ENCODE measurements at places on chromosomes 3 and 15. TPM values are rescaled to one million over a fixed set of nuclear protein-coding genes. Genes with fewer than 3 reads are reported as not detected.

UMPS gene
- 9.3 TPM for total RNA-seq

KBTBD8 gene
- 2.4 TPM for total RNA-seq

MESP2 gene
- not detected for total RNA-seq

KCNMB3 gene
- total RNA-seq = 1.4 TPM

DNA sequence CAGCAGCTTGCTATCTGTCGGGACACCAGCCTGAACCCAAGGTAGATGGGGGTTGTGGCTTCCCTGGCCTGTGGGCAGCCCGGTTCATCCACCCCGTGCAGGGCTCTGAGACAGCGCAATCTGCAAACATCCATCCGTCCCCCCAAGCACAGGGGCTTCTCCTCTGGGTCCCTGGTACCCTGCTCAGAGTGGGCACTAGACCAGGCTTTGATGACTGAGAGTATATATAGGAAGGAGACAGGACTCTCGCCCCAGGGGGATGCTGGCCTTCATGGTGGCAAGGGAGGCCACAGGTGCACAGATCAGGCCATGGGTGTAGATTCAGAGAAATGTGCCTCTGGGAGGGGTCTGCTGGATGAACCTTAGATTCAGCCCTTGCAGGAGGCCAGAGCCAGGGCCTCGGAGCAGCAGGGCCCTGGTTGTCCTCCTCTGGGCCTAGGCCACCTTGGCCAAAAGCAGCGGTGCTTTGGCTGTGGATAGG, 40.3 kb downstream of the CFAP100 start:
- H3K27ac ChIP-seq = no peak overlapping the region
- H3K36me3 ChIP-seq = no peaks in the 10 kb centered on the region
- no peaks in the 10 kb centered on the region for H3K27me3 ChIP-seq
- peaks cover 4% of the 10 kb centered on the region for H3K4me1 ChIP-seq
- DNase-seq = peak; percentile 3

DNA sequence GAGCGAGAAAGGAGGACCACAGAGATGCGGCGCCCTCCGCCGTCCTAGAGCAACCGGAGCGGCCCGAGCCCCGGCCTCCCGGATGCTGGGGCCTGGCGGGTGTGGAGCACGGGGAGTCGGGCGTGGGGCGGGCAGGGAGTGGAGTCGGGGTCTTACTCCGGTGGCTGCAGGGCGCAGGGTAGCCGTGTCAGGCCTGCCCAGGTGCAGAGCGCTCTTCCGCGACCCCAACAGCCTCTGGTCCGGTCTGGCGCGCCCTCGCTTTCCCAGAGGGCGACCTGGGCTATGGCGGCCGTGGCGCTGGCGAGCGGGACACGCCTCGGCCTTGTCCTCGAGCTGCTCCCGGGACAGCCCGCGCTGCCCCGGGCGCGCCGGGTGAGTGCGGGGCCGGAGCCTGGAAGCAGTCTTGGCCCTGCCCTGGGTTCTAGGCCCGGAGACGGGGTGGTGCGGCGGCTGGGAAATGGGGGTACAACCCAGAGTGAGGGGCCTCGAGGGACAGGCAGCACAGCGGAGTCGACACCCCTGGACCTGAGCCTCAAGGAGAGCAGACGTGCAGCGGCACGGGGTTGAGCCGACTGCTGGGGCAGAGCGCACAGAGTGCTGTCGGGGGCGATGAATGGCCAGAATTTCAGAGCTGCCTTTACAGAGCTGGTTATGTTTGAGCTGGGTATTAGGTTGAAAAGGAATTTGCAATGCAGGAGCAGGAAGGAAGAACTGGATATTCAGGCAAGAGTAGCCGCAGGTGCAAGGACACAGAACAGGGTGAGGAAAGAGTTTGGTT, at the start of gene ZNF662:
Gene ZNF662, plus strand, starts transcription at position 73 of the 778 bp plus-strand sequence. CDS start 1,973 bp downstream, outside the sequence.
- H3K4me1 ChIP-seq = no peaks in the 10 kb centered on the region
- H3K27ac ChIP-seq = peak within 1 kb of the TSS; percentile 44
- DNase-seq = peak; percentile 60
- H3K27me3 ChIP-seq = no peaks in the 10 kb centered on the region
- H3K36me3 ChIP-seq = peaks cover 20% of the 10 kb centered on the region

DNA sequence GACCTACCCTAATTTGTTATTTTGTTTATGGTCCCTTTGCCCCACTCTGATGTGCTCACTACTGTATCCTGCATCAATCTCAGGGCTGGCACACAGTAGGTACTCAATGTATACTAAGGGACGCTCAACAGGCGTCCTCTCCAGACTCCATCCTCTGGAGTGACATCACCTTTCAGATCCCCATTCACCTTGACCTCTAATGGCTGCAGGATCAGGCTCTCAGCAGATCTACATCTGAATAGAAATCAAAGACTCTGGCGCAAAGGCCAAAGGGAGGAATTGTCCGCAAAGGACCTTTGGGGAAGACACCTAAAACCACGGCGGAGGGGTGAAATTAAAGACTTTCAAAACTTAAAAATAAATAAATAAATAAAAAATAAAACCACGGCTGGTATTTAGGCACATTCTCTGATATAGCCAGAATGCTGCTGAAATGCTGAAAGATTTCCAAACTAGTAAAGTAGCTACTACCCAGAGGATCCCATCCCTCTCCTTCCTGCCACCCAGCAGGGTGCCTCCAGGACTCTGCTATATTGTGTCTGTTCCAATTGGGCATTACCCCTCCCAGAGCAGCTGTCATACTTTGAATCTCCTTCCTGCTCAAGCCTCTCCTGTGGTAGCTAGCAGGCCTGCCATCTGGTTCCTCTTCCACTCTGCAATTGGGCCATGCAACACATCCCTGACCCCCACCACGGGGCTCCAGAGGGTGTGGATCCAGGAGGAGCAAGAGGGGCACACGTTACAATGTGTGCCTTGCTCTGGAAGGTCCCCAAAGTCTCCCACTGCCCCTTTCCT, 6.1 kb downstream of the SHF start:
- H3K4me3 ChIP-seq = no peak overlapping the region
- no peak overlapping the region for H3K27ac ChIP-seq
- no peaks in the 10 kb centered on the region for H3K27me3 ChIP-seq
- DNase-seq = no peak

GRCh38 chr15:85383470-85384148, 3.2 kb downstream of the AKAP13 start:
- H3K4me3 ChIP-seq = no peak overlapping the region
- no peaks in the 10 kb centered on the region for H3K27me3 ChIP-seq
- peaks cover 8% of the 10 kb centered on the region for H3K36me3 ChIP-seq

DNA sequence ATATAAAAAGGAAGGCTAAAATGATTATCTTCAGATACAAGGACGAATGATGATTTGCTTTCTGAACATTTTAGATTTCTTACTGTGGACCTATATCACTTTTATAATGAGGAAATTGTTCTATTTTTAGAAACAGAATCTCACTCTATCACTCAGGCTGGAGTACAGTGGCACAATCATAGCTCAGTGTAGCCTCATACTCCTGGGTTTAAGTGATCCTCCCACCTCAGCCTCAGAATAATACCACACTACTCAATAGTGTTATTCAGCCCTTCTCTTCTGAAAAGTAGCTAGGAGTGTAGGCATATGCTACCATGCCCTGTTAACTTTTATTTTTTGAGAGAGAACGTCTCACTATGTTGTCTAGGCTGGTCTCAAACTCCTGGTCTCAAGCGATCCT, 15.8 kb downstream of the DNAJC13 start:
- DNase-seq = no peak
- no peaks in the 10 kb centered on the region for H3K4me1 ChIP-seq
- no peaks in the 10 kb centered on the region for H3K27me3 ChIP-seq
- no peaks in the 10 kb centered on the region for H3K36me3 ChIP-seq
- H3K4me3 ChIP-seq = no peak overlapping the region
- no peak overlapping the region for H3K27ac ChIP-seq

DNA sequence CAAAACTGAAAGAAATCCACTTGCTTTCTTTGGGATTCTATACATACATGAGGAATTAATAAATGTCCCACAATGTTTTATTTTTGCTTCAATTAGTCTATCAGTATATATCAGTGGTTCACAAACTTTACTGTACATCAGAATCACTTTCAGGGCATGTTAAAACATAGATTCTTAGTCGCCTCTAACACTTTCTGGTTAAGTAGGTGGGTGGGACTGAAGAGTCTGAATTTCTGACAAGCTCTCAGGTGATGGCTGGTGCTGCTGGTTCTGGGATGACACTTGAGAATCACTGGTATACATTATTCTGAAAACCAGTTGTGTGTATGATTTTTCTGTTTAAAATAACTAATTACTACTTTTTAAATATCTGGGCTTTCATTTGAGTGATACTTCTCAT, 393.3 kb downstream of the TBC1D5 start:
- no peaks in the 10 kb centered on the region for H3K27me3 ChIP-seq
- no peak overlapping the region for H3K4me3 ChIP-seq
- no peak overlapping the region for H3K27ac ChIP-seq
- H3K36me3 ChIP-seq = no peaks in the 10 kb centered on the region

GRCh38 chr3:66365080-66365479, 135.7 kb downstream of the LRIG1 start:
- no peak overlapping the region for H3K27ac ChIP-seq
- H3K27me3 ChIP-seq = no peaks in the 10 kb centered on the region
- H3K36me3 ChIP-seq = no peaks in the 10 kb centered on the region
- H3K4me3 ChIP-seq = no peak overlapping the region

- H3K27me3 ChIP-seq = no peaks in the 10 kb centered on the region
- no peak for DNase-seq
- no peaks in the 10 kb centered on the region for H3K36me3 ChIP-seq
- H3K4me1 ChIP-seq = peaks cover 20% of the 10 kb centered on the region
- H3K4me3 ChIP-seq = no peak overlapping the region
- peak overlapping the region; percentile 37 for H3K27ac ChIP-seq
Observed at GRCh38 chr3:186986406-186986805, 56.1 kb downstream of the ST6GAL1 start.

- H3K27me3 ChIP-seq = no peaks in the 10 kb centered on the region
- H3K36me3 ChIP-seq = no peaks in the 10 kb centered on the region
- H3K27ac ChIP-seq = no peak overlapping the region
- no peak overlapping the region for H3K4me3 ChIP-seq
Observed at GRCh38 chr3:15936312-15936711, 138.5 kb upstream of the ANKRD28 start.

- no peaks in the 10 kb centered on the region for H3K4me1 ChIP-seq
- H3K27ac ChIP-seq = no peak overlapping the region
- no peak for DNase-seq
- no peaks in the 10 kb centered on the region for H3K36me3 ChIP-seq
Observed at GRCh38 chr3:189337673-189338091, 165.9 kb downstream of the TPRG1 start.

- no peaks in the 10 kb centered on the region for H3K36me3 ChIP-seq
- no peaks in the 10 kb centered on the region for H3K27me3 ChIP-seq
- H3K4me3 ChIP-seq = no peak overlapping the region
- DNase-seq = no peak
- no peaks in the 10 kb centered on the region for H3K4me1 ChIP-seq
Observed at GRCh38 chr3:150311156-150311555, 96.9 kb upstream of the TSC22D2 start.

DNA sequence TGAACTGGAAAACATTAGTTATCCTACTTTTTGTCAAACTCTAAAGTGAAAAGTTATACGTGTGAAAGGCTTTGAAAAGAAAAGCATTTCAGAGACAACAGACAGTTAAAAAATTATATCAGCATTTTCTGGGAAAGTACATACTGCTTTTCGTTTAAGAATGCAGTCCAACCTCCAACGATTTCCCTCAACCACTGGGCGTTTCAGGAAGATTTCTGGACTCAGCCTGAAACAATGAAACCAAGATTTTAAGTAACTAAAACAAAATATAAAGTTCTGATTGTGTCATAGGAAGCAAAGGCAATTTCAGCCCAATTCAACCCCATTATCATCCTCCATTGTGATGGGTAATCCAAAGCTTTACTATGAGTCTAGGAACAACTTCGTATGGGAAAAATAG, 110.7 kb downstream of the PLD1 start:
- peak overlapping the region; percentile 13 for H3K27ac ChIP-seq
- H3K4me1 ChIP-seq = peaks cover 7% of the 10 kb centered on the region
- H3K4me3 ChIP-seq = no peak overlapping the region

DNA sequence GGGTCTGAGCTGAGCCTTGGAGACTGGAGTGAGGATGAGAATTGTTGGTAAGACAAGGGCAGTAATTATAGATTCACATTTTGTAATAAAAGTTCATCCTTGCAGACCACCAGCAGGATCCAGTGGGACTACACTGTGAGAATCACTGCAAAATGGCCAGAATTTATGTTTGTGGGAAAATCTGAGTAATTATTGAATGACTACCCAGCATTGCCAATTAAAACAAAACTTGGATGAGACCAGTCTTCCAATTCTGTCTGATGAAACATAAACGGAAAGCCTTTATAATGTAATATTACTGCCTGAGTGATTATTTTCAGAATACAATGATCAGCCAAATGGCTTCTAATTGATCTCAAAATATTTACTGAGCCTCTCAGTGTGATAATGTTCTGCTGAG, 323.3 kb upstream of the C2CD4B start:
- no peak overlapping the region for H3K4me3 ChIP-seq
- DNase-seq = no peak
- H3K27ac ChIP-seq = no peak overlapping the region
- H3K36me3 ChIP-seq = no peaks in the 10 kb centered on the region
- no peaks in the 10 kb centered on the region for H3K27me3 ChIP-seq
- peaks cover 22% of the 10 kb centered on the region for H3K4me1 ChIP-seq

- H3K36me3 ChIP-seq = no peaks in the 10 kb centered on the region
- H3K4me1 ChIP-seq = peaks cover 21% of the 10 kb centered on the region
- DNase-seq = peak; percentile 96
Observed at GRCh38 chr15:65286704-65287519, at the start of gene PARP16. PARP16 (minus strand) TSS chr15:65286883; CDS start chr15:65286426, 457 bp downstream.

DNA sequence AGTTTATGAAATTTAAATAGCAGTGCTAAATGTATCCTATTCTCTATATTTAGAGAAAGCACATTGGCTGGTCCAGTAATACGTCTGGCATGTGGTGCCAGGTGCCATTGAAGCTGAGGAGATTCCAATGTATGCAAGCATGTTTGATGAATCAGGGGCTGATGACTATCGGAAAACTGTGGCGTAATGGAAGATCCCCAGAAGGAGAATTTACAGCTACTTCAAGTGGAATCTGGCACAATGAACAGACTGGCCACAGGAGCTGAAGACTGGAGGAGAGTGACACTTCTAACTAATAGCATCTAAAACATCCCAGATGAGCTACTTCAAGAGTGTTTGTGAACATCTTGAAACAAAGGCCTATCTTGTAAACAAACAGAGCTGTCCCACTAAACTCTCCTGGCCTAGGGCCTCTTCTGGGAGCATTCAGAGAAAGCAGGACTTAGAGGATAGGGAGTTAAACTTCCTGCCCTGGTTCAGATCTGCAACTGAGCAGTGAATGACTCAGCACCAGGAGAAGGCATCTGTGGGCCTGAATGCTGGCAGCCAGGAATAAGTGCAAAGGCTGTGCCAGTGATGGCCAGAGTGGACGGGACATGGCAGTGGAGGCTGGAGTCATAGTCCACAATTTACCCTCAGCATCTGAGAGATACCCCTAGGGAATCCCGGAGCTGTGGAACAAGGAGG, 15.2 kb upstream of the ACTC1 start:
- DNase-seq = no peak
- H3K4me3 ChIP-seq = no peak overlapping the region
- H3K4me1 ChIP-seq = peaks cover 6% of the 10 kb centered on the region
- peak overlapping the region; percentile 41 for H3K27ac ChIP-seq
- H3K36me3 ChIP-seq = no peaks in the 10 kb centered on the region
- H3K27me3 ChIP-seq = no peaks in the 10 kb centered on the region

DNA sequence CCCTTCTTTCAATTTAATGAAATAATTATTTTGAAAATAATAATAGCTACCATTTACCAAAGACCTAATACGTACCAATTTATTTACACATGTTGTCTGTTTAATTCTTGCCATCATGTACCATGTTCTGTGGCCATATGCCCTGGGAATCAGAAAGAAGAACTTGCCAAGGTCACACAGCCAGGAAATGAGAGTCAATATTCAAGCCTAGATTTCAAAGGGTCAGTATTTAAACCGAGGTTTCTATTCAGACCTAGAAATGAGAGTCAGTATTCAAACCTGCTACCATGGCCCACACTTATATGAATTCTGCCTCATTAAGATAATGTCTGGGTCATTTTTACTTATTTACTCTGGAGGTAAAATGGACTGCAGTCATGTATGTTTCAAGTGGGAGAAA, 103.6 kb upstream of the TBL1XR1 start:
- H3K36me3 ChIP-seq = no peaks in the 10 kb centered on the region
- H3K4me1 ChIP-seq = no peaks in the 10 kb centered on the region
- H3K27ac ChIP-seq = no peak overlapping the region
- no peak for DNase-seq
- H3K4me3 ChIP-seq = no peak overlapping the region
